ENCODE measurements at places on chromosomes 6 and 20.
A peak's percentile ranks its signal among the peaks of the same experiment; 100 is the strongest.

GRCh38 chr20:64079273-64080012, at the start of gene RGS19:
TSS of gene RGS19 (minus strand) at chr20:64079518. CDS start at chr20:64076886, 2,632 bp downstream.
- DNase-seq, result peak; percentile 40

GRCh38 chr20:19565736-19566135, 192.3 kb upstream of the RIN2 start:
- DNase-seq, result no peak

DNA sequence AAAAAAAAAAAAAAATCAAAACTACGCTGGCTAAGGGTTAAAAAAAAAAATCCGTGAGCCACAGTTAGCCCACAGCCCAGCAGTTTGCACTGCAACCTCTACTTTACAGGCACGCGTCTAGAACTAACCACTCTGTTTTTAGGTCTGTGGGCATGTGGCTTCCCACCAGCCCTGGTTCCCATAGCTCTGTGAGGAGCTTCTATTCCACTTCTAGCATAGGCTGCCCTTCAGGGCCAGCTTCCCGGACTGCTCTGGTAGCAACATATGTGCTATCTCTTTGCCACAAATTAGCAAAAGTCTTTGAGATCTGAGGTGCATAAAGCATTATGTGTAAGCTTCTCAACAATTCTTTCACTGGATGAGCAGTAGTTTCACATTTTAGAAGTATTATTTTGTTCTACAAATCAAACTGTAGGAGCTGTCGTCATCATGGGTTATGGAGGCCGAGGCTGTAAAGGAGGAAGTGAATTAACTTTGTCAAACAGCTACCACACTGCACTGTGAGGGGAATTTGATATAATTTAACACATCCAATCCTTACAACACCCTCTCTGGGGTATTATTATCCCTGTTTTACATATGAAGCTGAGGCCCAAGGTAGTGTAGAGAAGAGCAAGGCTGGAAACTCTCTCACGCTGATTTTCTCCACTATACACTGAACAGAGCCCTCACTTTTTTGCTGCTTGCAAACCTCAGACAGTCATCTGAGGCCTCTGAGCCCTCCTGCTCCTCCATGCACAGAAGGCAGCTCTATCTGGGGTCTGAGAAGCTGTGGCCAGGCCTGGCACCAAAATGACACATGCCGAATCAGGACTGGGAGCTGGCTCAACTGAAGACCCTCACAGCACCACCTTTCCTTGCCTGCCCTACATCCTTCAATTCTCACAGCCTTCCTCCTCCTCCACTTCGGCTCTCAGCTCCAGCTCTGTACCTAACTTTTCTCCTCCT, 35.4 kb downstream of the MAN1A1 start:
- DNase-seq, result no peak

DNA sequence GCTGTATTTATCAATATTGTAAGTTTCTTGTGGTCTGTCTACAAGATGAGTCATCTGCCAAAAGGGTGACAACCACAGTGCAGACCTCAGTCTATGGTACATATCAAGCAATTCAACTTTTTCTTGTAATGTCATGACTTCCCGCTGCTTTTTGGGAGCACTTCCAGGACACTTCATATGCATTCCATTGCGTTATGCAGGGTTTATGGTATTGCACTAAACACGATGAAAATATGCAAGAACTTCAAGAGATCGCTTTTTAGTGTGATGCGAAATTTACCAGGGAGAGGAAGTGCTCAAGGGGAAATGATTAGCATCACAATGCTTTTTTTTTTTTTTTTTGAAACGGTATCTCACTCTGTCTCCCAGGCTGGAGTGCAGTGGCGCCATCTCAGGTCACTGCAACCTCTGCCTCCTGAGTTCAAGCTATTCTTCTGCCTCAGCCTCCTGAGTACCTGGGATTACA, 166.5 kb downstream of the TFAP2A start:
- DNase-seq, result no peak

- DNase-seq, result no peak
These were observed at the start of gene CCN2 for GRCh38 chr6:131950767-131951575. TSS of gene CCN2 (minus strand) at chr6:131951372. CDS start at chr6:131951172, 200 bp downstream.

DNA sequence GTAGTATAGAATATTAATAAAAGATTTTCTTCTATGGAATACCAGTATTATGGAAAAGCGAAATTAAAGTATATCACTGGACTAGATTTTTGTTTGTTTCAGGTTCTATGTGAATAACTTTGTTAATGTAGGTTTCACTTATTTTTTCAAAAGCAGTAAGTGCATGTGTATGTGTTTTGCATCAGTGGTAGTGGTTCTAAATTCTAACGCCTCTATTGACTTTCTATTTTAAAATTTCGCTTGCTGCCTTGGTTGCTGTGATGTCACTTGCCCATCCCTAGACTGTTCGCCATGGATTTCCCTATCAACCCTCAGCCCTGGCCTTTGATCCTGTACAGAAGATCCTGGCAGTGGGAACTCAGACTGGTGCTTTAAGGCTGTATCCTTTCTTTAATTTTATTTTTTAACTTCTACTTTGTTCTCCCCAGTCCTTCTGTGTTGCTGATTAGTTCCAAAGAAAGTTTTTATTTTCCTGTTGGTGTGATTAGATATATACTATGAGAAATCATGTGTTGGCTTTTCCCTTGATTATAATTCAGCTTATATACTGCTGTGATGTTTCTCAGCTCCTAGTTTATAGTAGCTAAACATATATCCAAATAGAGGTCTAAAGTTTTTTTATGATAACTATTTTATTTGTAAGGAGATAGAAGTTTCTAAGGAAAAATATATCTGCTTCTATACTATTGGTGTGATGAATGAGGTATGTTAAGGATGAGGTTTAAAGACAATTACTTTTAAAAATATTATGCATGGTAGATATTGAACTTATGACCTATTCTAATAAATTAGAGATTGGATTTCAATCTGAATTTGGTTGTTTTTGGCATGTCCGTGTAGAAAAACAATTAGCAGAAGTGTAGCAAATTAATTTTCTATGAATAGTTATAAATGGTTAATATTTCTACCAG, 1.7 kb downstream of the STXBP5 start:
- DNase-seq, result no peak

DNA sequence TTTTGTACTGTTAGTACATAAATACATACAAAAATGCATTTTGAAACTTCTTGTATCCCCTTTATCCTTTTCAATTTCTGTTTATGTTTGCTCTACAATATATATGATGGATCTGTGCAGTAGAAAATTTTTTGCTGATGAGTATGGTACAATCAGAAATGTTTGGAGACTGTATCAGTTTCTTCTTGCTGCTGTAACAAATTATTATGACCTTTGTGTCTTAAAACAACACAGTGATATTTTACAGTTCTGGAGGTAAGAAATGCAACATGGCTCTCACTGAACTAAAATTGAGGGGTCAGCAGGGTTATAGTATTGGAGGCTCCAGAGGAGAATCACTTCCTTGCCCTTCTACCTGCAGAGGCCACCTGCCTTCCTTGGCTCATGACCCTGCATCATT, 184.4 kb downstream of the EYA2 start:
- no peak for DNase-seq
